Osteoblast (primary cell): ENCODE measurements at places on chromosomes 3 and 15. TPM values are rescaled to one million over a fixed set of nuclear protein-coding genes. Genes with fewer than 3 reads are reported as not detected.
A peak's percentile ranks its signal among the peaks of the same experiment; 100 is the strongest.

DNA sequence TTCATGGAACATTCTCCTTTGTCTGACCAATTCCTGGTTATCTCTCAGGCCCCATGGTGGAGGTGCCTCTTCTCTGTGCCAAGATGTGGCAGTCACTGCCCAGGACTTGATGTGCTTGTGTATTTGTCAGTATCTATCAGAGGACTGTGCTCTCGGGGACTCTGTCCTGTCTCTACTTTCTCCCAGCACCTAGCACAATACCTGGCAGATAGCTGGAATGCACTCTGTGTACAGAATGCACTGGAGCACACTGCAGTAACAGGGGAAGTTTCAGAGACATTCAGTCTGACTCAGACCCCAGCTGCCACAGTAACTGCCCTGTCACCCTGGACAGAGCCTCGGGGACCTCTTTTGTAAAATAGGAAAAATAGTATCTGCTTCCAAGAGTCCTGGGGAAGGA lies 34.6 kb upstream of the SV2B start:
- no peak for DNase-seq

The MME gene
- total RNA-seq, result 102 and 261 TPM in 2 replicates

DNA sequence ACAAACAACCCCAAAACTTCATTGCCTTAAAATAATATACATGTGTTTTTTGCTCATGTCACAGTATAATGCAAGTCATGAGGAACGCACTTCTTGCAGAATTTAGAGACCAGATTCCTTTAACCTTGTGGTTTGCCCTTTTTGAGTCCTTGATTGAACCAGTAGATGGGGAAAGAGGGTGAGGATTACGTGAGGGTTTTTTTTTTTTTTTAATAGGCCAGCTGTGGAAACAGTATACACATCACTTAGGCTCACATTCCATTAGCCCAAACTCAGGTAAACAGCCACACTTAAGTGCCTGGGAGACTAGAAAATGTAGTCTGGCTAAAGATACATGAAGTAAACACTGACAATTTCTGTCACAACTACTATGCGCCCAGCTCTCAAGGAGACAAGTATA lies 114.9 kb upstream of the MLF1 start:
- no peak for DNase-seq

The SPINT1 gene
- total RNA-seq, result 0.72 and 0.88 TPM in 2 replicates

GRCh38 chr3:183825456-183826161 lies at the start of gene MAP6D1:
Gene MAP6D1 (minus strand): TSS chr3:183825577. CDS start chr3:183825547, 30 bp downstream.
- peak; percentile 97 for DNase-seq

The SLC2A2 gene
- not detected in 2 replicates for total RNA-seq

The FANCD2OS gene
- not detected in 2 replicates for total RNA-seq

GRCh38 chr15:68378595-68378994 lies 53.4 kb downstream of the ITGA11 start:
- DNase-seq, result no peak

DNA sequence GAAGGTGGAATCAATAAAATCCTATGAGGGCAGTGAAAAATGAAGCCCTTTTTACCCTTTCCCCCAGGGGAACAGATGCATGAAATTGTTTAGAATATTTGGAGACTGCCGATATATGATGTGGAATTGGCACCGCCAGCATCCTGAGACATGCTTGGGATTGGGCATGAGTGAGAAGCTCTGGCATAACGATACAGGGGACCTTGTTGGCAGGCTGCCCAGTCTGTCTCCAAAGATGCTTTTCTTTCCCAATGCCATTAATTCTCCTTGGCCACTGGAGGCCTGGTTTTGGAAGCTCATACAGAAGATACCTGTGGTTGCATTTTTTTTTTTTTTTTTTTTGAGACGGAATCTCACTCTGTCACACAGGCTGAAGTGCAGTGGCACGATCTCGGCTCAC lies 800.6 kb upstream of the LMCD1 start:
- no peak for DNase-seq

DNA sequence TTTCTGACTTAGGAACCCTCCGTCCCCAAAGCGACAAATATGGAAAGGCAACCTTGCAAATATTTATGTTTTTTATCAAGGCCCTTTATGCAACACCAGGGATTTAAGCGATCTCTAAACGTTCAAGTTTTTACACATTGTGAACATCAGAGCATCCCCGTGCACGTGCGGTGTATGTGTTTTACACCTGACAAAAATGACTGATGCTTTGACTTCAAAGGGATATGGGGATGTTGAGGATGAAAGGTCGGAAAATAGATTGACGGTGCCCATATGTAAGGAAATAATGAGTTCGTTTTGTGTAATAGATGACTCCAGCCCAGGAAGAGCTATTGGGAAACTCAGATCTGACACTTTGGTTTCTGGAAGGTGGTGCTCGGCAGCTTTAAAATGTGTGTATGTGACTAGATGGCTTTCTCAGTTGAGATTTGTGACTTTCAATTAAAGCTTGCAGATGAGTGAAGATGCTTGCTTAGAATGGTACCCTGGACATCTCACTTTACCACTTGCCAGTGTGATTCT lies 866 bp downstream of the SLC49A4 start:
- no peak for DNase-seq

The PLA2G4E gene
- total RNA-seq, result not detected in 2 replicates

DNA sequence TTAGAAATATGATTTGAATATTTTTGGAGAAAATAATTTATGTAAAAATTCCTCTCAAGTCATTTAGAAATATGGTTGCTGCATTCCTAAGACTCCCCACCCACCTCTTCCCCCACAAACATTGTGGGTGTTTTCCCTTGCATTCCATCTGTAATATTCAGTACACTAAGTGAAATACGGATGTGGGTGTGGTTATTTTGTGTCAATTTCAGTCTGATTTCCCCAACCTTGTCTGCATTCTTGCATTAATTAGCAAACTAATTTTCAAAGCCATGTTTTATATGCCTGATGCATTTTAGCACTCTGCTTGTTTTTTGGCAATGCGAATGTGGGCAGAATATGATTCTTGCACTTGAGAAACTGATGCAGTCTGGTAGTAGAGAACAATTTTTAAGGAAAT lies 408.3 kb upstream of the RGMA start:
- DNase-seq, result no peak

GRCh38 chr3:171956181-171956683 lies 83.1 kb upstream of the FNDC3B start:
- DNase-seq, result no peak

The GNAT1 gene
- not detected in 2 replicates for total RNA-seq

DNA sequence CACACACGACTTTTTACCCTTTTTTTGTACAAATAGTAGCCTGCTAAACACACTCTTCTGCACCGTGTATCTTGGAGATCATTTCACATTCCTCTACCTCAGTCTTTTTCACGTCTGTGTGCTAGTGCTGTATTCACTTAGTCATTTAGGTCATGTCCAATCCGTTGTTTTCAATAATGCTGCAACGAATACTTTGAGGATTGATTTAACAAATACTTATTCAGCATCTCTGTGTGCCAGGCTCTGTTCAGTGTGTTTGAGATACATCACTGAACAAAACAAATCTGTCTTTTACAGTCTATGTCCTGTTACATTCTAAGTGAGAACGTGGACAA lies 882 bp downstream of the JMJD7 start:
- DNase-seq, result peak; percentile 88

DNA sequence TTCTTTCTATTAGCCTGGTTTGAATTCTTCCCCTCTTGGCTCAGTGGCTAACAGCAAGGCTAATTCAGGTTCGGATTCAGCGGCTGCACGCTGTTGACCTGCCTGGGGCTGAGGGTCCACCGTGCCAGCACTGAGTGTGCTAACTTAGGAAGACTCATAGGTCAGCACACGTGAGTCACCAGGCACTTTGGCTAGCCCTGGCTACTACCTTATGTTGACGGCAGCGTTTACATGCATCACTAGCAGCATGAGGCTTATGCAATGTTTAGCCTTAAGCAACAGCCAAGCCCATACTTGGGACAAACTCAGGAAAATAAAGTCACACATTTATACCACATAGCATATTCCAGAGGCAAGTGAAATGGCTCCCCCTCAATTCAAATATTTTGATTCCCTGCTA lies 137.7 kb downstream of the RAB11A start:
- DNase-seq, result no peak

The SLITRK3 gene
- total RNA-seq, result not detected in 2 replicates

The IQCH gene
- total RNA-seq, result 4.7 and 5.8 TPM in 2 replicates

The MYZAP gene
- under 0.01 TPM in 1 of 2 replicates, not detected in the other for total RNA-seq

GRCh38 chr15:70048198-70048565 lies 49.5 kb downstream of the TLE3 start:
- peak; percentile 72 for DNase-seq

DNA sequence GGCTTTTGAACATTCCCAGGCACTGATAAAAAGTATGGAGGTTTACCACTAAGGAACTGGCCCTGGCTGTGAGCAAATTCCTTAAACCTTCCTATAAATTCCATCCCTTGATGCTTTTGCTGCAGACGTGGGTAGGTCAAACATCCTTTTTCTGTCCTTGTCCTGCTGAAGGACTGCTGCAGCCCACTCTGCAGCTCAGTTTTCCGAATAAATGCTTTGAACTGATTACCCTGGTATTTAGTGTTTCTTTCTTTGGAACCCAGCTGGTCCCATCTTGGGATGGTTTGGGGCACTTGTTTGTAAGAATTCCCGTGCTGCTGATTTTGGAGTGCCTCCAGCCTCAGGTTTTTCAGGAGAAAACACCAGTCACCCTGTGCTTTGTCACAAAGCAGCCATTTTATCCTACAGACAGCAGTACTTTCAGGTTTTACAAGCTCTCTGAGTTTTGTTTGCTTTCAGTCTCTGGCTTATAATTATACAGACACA lies 815.9 kb downstream of the VGLL3 start:
- DNase-seq, result no peak

GRCh38 chr3:30477149-30477921 lies 129.1 kb upstream of the TGFBR2 start:
- DNase-seq, result no peak

DNA sequence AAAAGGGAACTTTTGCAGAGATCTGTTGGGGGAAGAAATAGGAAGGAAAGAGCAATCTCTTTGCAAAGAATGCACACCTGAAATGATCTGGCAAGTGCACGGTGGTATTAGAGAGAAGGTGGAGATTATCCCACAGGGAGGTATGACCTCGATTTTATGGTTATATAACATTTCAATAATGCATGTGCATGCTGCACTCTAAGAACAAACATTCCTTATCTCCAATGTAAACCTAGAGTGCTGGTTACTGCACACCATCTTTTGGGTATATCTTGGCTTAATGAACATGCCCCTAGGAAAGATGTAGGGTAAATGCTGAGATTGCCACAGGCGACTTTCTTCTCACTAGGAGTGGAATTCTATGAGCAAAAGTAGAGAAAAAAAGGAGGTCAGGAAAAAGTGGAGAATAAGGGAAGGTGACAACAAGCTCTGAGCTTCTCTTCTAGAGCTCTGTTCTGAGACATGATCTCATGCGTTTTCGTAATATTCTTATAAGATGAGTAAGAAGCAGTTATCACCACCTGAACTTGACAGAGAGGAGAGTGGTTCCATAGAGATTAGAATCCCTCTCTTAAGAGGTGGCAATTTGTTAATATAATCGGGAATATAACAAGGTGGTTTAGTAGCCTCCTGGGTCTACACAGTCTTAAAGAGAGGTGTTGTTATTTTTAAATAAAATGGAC lies 117.5 kb upstream of the TMC3 start:
- DNase-seq, result no peak

GRCh38 chr3:105317841-105318240 lies 48.9 kb upstream of the ALCAM start:
- DNase-seq, result no peak

DNA sequence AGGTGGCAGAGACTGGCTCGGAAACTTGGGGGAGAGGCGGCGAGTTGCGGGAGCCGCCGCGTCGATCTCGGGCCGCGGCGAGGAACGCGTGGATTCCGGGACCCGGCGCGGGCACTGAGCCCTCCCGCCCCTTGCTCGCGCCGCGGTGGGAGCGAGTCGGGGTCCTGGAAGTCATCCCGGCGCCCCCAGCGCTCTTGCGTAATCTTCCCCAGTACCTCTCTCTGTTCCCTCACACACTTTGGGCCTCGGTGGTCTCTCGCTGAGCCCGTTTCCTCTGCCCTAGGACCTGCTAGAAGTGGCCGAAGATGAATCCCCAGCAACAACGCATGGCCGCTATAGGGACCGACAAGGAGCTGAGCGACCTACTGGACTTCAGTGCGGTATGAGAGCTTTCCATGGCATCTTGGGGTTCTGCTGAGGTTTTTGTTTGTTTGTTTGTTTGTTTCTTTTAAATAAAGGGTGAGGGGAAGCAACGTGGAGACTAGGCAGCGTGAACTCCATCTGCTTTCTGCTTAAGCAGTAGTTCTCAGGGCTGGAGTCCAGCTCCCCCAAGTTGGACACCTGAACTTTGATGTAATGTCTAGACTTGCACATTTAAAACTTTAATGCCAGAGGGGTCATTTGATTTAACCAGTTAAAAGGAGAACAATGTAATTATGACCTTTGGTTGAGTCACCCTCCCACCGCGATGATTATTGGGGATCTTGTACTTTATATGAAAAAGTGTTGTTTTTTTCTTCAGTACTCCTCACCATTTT lies 1.3 kb downstream of the TCF12 start:
- peak; percentile 80 for DNase-seq

The THAP10 gene
- 1.1 and 1.8 TPM in 2 replicates for total RNA-seq

DNA sequence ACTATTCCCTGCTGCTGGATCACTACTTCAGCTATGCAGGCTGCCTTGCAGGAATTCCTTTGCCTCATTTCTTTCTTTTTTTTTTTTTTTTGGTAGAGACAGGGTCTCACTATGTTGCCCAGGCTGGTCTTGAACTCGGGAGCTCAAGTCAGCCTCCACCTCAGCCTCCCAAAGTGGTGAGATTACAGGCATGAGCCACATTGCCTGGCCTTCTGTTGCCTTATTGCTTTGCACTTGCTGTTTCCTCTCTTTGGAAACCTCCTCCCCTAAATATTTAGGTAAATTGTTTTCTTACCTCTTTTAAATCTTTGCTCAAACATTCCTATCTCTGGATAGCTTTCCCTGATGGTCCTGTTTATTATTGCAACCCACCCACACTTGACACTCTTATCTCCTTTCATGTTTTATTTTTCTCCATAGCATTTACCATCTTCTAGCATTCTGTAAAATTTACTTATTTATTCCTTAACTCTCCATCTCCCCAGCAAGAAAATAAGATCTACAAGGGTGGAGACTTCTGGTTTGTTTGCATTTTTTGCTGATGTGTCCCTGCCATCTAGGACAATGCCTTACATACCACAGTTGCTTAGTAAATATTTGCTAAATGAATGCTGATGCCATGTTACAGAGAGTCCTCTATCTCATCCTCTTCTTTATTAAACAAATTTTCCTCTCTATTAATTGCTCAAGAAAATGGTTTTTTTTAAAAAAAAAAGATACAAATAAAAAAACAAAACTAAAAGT lies 134.8 kb downstream of the P2RY1 start:
- no peak for DNase-seq

- DNase-seq, result no peak
Observed at GRCh38 chr15:49865925-49866757, 245.3 kb downstream of the DTWD1 start.

- DNase-seq, result no peak
Observed at GRCh38 chr3:76615719-76616118, 424.2 kb upstream of the ROBO2 start.

The CCR3 gene
- total RNA-seq, result not detected in 2 replicates

The C3orf20 gene
- under 0.01 and 0.29 TPM in 2 replicates for total RNA-seq
